Esophagus squamous epithelium (tissue), 5 donors: ENCODE measurements at places on chromosomes 16 and 17. TPM values are rescaled to one million over a fixed set of nuclear protein-coding genes. Genes with fewer than 3 reads are reported as not detected.
A peak's percentile ranks its signal among the peaks of the same experiment; 100 is the strongest.

Gene ADAM11
- total RNA-seq = not detected

GRCh38 chr16:87995644-87996043, 44.4 kb downstream of the BANP start:
- H3K4me3 ChIP-seq = no peak overlapping the region
- H3K4me1 ChIP-seq = no peaks in the 10 kb centered on the region
- H3K27me3 ChIP-seq = no peaks in the 10 kb centered on the region
- DNase-seq = no peak

Gene ANKRD40CL
- total RNA-seq = not detected

DNA sequence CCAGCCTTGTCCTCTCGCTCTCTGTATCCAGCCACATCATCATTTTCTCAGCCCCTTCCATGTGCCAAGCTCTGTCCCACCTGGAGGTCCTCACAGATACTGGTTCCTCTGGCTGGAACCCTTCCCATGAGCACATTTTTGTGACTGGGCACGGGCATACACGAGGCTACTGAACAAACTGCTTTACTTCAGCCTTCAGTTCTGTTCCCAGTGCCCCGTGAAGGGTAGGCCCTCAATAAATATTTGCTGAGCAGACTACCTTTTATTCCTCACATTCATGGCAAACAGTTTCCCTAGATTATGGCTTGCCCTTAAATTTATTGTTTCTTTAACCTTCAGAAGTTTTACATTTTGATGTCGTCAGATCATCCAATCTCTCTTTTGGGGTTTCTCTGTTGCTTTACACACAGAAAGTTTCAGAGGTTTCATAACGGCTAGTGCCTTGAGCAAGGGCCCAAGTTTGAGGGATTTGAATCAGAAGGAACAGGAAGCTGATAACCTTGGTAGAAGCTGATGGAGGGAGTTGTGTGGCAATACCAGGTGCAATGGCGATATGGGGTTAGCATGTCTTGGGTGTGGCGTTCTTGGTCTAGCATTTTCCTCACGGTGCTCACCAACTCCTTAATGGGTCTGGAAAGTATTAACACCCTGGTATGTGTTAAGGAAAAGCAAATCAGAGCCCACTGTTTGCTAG, 27.8 kb downstream of the TMEM92 start:
- no peak overlapping the region for H3K27ac ChIP-seq
- peaks cover 3% of the 10 kb centered on the region for H3K27me3 ChIP-seq
- H3K4me1 ChIP-seq = peaks cover 16% of the 10 kb centered on the region
- H3K4me3 ChIP-seq = no peak overlapping the region
- H3K36me3 ChIP-seq = no peaks in the 10 kb centered on the region
- DNase-seq = no peak

Gene DRC3
- total RNA-seq = 1.7 TPM

GRCh38 chr17:43219001-43219400, 7.3 kb downstream of the TMEM106A start:
- DNase-seq = no peak
- no peaks in the 10 kb centered on the region for H3K36me3 ChIP-seq
- no peak overlapping the region for H3K27ac ChIP-seq
- H3K27me3 ChIP-seq = no peaks in the 10 kb centered on the region
- no peak overlapping the region for H3K4me3 ChIP-seq

DNA sequence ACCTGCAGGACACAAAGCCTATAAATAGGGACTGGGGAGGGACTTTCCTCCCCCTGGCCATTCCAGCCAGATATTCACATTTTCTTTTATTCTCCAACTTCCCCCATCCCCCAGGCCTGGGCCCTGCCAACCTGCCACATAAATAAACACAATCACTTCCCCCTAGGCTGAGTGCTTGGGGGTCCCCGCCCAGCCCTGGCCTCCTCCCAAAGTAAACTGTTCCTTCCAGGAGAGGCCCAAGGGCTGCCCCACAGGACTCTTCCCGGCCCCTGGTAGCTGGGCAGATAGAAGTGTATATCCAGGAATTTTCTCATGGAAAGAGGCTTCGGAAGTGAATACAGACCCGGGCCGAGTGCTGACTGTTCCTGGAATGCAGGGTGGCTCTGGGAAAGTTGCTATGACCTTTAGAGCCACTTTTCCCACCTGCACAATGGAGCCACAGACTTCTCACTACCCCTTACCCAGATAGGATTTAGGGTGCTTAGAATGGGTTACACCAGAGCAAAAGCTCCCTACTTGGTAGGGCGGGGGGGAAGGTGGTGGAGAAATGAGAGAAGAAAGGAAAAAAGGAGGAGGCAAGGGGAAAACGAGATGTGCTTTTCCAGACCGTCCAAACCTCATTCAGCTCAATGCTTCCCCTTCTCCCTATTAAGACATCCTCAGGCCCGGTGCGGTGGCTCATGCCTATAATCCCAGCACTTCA, 8.5 kb downstream of the CSF3 start:
- no peak overlapping the region for H3K4me3 ChIP-seq
- DNase-seq = no peak
- no peaks in the 10 kb centered on the region for H3K27me3 ChIP-seq

DNA sequence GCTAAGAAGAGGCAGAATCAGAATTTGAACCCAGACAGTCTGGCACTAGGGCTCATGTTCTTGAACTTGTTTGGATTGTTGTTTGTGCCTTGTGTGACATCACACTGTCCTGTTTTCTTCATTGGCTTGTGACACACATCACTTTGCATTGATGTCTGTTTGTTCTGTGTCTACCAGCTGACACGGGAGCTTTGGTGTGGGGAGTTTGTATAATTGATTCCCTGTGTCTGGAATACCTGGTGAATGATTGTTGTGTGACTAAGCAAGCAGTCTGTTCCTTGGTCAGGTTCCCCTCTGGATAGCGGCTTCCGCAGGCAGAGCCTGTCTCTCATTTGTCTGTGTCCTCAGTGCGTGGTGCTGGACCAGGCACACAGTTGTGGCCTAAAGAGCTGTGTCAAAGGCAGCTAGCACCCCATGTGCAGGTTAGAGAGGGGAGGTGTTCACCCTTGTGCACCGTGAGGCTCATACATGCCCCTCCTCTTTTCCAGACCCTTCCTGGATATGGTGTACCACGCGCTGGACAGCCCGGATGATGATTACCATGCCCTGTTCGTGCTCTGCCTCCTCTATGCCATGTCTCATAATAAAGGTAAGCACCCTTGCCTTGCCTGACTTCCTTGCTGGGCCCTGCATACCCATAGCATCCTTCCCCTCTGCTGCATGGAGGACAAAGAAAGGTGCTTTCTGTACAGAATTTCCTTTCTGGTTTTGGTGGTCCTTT, 80.1 kb downstream of the CLEC16A start:
- peaks cover 87% of the 10 kb centered on the region for H3K36me3 ChIP-seq
- no peaks in the 10 kb centered on the region for H3K4me1 ChIP-seq
- no peak overlapping the region for H3K4me3 ChIP-seq
- no peak overlapping the region for H3K27ac ChIP-seq

Gene ITGAL
- 4.4 TPM for total RNA-seq

Gene CBFA2T3
- total RNA-seq = 2.1 TPM

DNA sequence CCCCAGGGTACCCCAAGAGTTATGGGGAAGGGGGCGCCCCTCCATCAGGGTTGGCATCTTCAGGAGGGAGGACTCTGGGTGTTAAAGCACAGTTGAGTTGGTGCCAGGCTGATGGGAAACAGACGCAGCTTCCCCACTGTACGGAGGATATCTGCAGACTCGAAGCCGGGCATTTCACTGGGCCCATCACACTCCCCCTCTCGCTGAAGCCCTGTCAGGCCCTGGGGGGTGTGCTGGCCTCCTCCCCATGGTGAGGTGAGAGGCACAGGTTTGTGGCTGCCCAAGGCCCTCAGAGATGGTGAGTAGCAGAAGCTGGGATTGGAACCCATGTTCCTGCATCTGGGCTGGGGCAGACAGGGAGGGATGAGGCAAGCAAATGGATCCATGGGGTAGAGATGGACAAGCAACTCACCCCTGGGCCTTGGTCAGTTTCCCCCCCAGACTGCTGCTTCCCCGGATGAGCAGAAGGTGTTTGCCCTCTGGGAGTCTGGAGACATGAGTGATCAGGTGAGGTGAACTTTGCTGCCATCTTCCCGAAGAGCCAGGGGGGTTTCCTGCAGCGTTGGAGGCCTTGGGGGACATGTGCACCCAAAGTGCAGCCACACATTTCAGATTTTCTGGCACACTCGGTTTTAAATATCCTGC, 31.0 kb downstream of the POLR3E start:
- no peak overlapping the region for H3K27ac ChIP-seq
- no peak for DNase-seq
- peaks cover 50% of the 10 kb centered on the region for H3K36me3 ChIP-seq

DNA sequence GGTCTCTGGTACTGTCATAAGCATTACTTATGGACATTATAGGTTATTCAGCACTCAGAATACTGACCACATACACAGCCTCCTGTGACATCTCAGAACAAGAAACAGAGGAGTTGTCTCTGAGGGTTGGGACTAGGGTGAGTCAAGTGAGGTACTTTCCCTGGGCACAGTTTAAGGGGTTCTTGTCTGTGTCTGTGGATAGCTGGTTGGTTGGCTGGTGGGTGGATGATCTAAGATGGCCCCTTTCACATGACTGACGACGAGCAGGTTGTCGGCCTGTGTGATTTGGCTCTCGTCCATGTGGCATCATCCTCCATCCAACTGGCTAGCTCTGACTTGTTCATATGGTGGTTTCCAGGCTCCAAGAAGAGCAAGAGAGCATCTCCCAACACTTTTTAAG, 163.9 kb downstream of the PRKCB start:
- no peak for DNase-seq
- no peaks in the 10 kb centered on the region for H3K4me1 ChIP-seq
- H3K27me3 ChIP-seq = no peaks in the 10 kb centered on the region
- H3K27ac ChIP-seq = no peak overlapping the region
- H3K36me3 ChIP-seq = no peaks in the 10 kb centered on the region

GRCh38 chr17:78027121-78027520, 68.6 kb downstream of the TNRC6C start:
- H3K36me3 ChIP-seq = peaks cover 6% of the 10 kb centered on the region
- DNase-seq = no peak
- H3K4me3 ChIP-seq = no peak overlapping the region
- H3K4me1 ChIP-seq = peaks cover 8% of the 10 kb centered on the region

Gene CRYM
- total RNA-seq = 8.6 TPM

DNA sequence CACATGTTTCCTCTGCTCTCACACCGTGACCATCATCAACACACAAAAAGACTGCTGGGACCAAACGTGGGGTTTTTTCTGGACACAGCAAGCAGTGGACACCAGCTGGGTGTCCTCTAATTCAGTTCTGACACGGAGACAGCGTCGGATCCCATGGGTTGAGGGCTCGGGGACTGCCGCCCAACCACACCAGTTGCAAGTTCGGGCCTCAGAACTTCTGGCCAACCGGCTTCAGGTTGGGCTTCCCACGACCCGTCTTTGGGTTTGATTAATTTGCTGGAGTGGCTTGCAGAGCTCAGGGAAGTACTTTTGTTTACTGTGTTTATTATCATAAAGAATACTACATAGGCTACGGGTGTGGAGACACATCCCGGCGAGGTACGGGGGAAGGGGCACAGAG, 97.8 kb downstream of the BANP start:
- H3K4me3 ChIP-seq = no peak overlapping the region
- H3K4me1 ChIP-seq = no peaks in the 10 kb centered on the region
- H3K36me3 ChIP-seq = peaks cover 75% of the 10 kb centered on the region
- no peak overlapping the region for H3K27ac ChIP-seq

DNA sequence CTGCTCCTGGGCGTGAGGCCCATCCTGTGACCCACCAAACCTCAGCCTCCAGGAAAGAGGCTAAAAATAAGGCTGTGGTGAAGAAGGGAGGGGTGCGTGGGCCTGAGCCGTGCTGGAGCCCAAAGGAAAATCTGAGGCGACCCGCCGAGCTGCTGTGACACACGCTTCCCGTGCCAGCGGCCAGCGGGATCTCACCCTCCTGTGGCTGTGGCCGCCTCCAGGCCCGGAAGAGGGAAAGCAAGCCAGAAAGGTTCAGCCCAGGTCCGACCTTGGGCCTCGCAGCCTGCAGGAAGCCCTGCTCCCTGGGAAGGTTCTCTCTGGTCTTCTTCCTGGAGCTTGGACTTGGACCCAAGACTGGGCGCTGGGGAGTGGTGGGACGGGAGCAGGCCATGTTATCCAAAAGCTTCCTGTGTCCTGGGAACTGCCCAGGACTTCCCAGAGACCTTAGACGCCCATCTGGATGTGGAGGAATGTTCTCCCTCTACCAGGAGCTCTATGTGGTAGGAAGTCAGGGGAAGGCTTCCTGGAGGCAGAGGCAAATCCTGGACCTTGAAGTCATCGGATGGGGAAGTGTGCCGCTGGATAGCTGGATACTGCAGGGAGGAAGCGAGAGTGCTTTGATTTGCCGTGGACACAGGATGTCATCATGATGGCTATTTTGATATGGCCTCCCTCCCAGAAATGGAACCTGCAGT, 11.4 kb downstream of the SPNS2 start:
- DNase-seq = no peak
- H3K27ac ChIP-seq = peak overlapping the region; percentile 66
- no peak overlapping the region for H3K4me3 ChIP-seq
- peaks cover 17% of the 10 kb centered on the region for H3K4me1 ChIP-seq
- H3K27me3 ChIP-seq = peaks cover 6% of the 10 kb centered on the region
- H3K36me3 ChIP-seq = no peaks in the 10 kb centered on the region

DNA sequence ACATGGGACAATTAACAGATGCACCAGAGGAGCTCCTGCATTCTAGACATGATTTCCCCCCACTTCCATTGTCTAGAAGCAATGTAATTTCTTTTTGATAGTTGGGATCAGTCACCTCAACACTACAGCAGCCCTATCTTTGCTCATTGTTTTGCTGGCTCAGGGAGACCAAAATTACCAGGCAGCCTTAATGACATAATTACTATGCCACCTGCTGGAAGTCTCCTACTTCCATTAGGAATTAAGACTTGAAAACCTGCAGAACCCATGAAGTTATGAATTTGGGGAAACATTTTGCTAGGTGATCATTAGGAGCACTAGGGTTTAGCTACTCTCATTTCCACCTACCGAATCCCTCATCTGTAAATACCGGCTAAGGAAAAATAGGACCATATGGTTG, 312.0 kb upstream of the CA10 start:
- H3K36me3 ChIP-seq = no peaks in the 10 kb centered on the region
- no peak overlapping the region for H3K4me3 ChIP-seq
- no peak for DNase-seq
- no peaks in the 10 kb centered on the region for H3K27me3 ChIP-seq
- H3K4me1 ChIP-seq = no peaks in the 10 kb centered on the region
- H3K27ac ChIP-seq = no peak overlapping the region

GRCh38 chr16:64398793-64399192, 723.1 kb downstream of the CDH11 start:
- no peak for DNase-seq
- H3K36me3 ChIP-seq = no peaks in the 10 kb centered on the region
- H3K27me3 ChIP-seq = no peaks in the 10 kb centered on the region
- no peak overlapping the region for H3K27ac ChIP-seq
- no peak overlapping the region for H3K4me3 ChIP-seq
